ENCODE measurements at places on chromosomes 4 and X. TPM values are rescaled to one million over a fixed set of nuclear protein-coding genes. Genes with fewer than 3 reads are reported as not detected.

Gene AWAT1
- not detected for total RNA-seq

Gene GRIA3
- total RNA-seq = not detected

Gene AMTN
- not detected for total RNA-seq

Gene CSN1S1
- total RNA-seq = not detected

Gene CFP
- total RNA-seq = 7.0 TPM

Gene PTCHD1
- not detected for total RNA-seq

Gene ACE2
- 457 TPM for total RNA-seq

Gene BEND2
- total RNA-seq = not detected

Gene ARMCX4
- 19.3 TPM for total RNA-seq

Gene SORBS2
- total RNA-seq = 61.9 TPM

Gene MAGEA8
- not detected for total RNA-seq

Gene GNRHR
- total RNA-seq = not detected

Gene SMIM10L2A
- 1.2 TPM for total RNA-seq

Gene PLXNB3
- 2.7 TPM for total RNA-seq

Gene GUCY1B1
- total RNA-seq = 7.4 TPM

Gene PRDM5
- total RNA-seq = 9.9 TPM

Gene IL21
- not detected for total RNA-seq

Gene C4orf36
- 6.6 TPM for total RNA-seq

Gene GASK1B
- total RNA-seq = 10.7 TPM

Gene EREG
- total RNA-seq = 1.7 TPM

Gene GAGE12H
- not detected for total RNA-seq

Gene SSX4B
- not detected for total RNA-seq

Gene EVC
- 4.7 TPM for total RNA-seq

Gene SORCS2
- 1.1 TPM for total RNA-seq
